Upper lobe of right lung (tissue), 1 donor: ENCODE measurements at places on chromosomes 16 and 17. TPM values are rescaled to one million over a fixed set of nuclear protein-coding genes. Genes with fewer than 3 reads are reported as not detected.

DNA sequence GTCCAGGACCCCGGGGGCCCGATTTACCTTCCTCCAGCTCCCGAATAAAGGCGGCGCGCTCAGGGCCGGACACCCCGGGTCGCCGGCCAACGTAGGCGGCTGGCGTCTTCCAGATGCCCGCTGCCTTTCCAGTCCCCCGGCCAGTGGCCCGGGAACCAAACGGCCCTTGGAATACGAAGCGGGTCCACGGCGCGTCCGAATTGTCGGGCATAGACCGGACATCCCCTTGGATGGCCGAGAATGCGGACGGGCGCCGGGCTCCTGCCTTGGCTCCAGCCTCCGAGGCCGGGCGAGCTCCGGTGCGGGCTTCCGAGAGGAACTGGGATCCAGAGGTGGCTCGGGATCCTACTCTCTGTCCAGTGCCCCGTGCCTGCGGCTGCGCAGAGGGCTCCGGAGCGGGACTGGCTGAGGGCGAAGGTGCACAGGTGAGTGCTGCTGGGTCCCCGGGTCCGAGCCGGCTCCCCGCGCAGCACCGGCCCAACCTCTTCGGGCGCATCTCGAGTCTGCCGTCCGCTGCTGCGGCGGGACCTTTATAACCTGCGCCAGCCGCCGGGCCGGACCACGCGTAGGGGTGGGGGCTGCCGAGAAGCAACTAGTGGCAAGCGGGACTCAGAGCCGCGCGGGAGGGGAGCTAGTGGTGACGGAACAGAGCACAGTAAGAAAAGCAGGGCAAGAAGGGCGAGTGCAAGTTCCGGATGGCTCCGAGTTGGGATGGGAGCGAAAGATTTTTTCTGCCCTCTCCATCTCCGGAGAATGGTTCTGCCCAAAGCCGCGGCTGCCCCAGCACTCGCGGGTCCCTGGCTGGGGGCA lies at the start of gene HAP1:
Gene HAP1 (minus strand): TSS at position 505 of the 810 bp plus-strand sequence. CDS start 9 bp downstream, at position 496.
- H3K4me1 ChIP-seq, result peaks cover 19% of the 10 kb centered on the region
- H3K27ac ChIP-seq, result no peak within 1 kb of the TSS
- peaks cover 43% of the 10 kb centered on the region for H3K27me3 ChIP-seq
- H3K36me3 ChIP-seq, result no peaks in the 10 kb centered on the region

DNA sequence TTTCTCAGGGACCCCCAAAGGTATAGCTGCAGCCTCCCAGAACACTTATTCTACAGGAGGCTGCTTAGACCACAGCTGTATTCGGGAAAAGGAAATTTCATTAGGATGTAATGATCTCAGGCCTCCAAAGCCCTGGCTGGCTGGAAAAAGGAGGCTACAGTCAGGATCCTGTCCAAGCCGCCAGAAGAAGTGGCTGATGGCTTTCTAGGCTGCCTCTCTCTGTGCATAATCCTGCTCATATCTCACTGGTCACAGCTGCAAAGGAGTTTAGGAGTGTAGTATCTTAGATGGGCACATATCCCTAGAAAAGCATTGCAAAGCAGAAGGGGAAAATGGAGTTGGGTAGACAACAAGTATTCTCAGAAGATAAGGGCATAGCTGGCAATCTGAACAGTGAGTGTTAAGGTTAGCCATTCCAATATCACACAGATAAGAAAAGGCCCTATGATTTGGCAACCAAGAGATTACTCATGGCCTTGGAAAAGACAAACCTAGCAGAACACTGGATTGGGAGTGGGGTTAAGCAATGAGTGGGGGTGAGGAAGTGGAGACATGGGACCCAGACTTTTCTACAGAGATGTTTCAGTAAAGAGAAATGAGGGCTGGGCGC lies 26.0 kb upstream of the PRKCA start:
- no peaks in the 10 kb centered on the region for H3K36me3 ChIP-seq
- no peak overlapping the region for H3K27ac ChIP-seq
- H3K4me1 ChIP-seq, result no peaks in the 10 kb centered on the region
- H3K27me3 ChIP-seq, result no peaks in the 10 kb centered on the region
- no peak overlapping the region for H3K4me3 ChIP-seq

DNA sequence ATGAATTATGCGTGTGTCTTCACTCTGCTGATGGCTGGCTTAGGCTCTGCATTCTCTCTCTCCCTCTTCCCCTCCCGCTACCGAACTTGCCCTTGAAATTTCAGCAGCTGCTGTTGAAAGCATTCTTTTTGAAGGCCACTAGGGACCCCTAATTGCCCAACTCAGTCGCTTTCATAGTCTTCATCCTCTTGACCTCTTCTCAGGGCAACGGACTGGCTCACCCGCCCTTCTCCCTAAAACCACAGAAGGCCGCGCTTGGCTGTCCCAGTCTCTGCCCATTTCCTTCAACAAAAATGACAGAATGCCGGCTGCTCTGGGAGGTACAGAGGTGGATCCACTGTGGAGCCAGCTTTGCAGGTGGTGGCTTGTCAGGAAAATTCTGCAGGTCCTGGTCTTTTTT lies 21.0 kb upstream of the FMNL1 start:
- H3K4me3 ChIP-seq, result no peak overlapping the region
- DNase-seq, result no peak
- H3K36me3 ChIP-seq, result no peaks in the 10 kb centered on the region
- no peaks in the 10 kb centered on the region for H3K27me3 ChIP-seq

Gene TNP2
- total RNA-seq, result not detected

GRCh38 chr16:66682271-66682670 lies 14.3 kb downstream of the CMTM4 start:
- no peak overlapping the region for H3K27ac ChIP-seq
- no peak for DNase-seq
- no peaks in the 10 kb centered on the region for H3K36me3 ChIP-seq
- H3K4me1 ChIP-seq, result no peaks in the 10 kb centered on the region

Gene PRR11
- 2.4 TPM for total RNA-seq

Gene EVPLL
- 1.8 TPM for total RNA-seq

Gene WNT9B
- total RNA-seq, result 2.0 TPM

GRCh38 chr16:966505-966904 lies 4.3 kb downstream of the LMF1 start:
- peaks cover 12% of the 10 kb centered on the region for H3K4me1 ChIP-seq
- no peaks in the 10 kb centered on the region for H3K27me3 ChIP-seq
- H3K36me3 ChIP-seq, result no peaks in the 10 kb centered on the region
- H3K27ac ChIP-seq, result no peak overlapping the region

Gene HLF
- 31.8 TPM for total RNA-seq

Gene VAT1L
- total RNA-seq, result 0.32 TPM

Gene FLII
- total RNA-seq, result 295 TPM

- H3K36me3 ChIP-seq, result peaks cover 61% of the 10 kb centered on the region
- H3K27me3 ChIP-seq, result no peaks in the 10 kb centered on the region
- no peaks in the 10 kb centered on the region for H3K4me1 ChIP-seq
- DNase-seq, result no peak
- no peak overlapping the region for H3K4me3 ChIP-seq
These were observed 25.5 kb downstream of the C17orf58 start for GRCh38 chr17:67970783-67971182.

GRCh38 chr16:12311309-12311708 lies 334.8 kb downstream of the SNX29 start:
- no peak overlapping the region for H3K27ac ChIP-seq
- no peak for DNase-seq
- H3K36me3 ChIP-seq, result no peaks in the 10 kb centered on the region
- H3K27me3 ChIP-seq, result no peaks in the 10 kb centered on the region
- H3K4me1 ChIP-seq, result no peaks in the 10 kb centered on the region
- no peak overlapping the region for H3K4me3 ChIP-seq

Gene C17orf50
- total RNA-seq, result not detected
